Left renal pelvis (tissue), 4 donors: ENCODE measurements at places on chromosomes 11 and 22.

DNA sequence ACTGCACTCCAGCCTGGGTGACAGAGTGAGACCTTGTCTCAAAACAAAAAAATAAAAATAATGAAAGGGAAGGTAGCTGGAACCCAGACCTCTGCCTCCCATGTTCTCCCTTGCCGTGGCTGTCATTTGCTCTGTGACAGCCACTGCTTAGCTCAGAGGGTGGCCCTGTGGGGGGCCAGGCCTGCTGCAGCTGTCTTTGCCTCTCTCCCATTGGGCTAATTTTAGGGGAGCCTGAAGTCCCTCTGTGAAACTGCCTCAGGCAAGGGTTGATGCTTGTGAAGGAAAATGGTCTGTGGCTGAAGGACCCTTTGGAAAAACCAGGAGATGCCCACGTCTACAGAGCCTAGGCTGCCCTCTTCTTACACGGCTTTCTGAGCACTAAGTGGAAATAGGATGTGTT is 42.9 kb downstream of the C11orf91 start:
- DNase-seq: no peak

GRCh38 chr11:93537767-93538261 is 5.4 kb downstream of the SMCO4 start:
- DNase-seq: no peak

DNA sequence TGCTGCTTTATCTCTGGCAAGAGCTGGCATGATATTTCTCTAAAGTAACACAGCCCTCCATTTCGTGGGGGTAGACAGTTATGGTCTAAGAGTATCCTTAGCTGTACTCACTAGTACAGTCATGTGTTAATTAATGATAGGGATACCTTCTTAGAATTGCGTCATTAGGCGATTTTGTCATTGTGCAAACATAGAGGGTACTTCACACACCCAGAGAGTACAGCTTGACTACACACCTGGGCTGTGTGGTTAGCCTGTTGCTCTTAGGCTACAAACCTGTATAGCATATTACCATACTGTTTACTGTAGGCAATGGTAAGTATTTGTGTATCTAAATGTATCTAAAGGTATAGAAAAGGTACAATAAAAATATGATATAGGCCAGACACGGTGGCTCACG is 17.0 kb downstream of the XRCC6 start:
- DNase-seq: no peak

DNA sequence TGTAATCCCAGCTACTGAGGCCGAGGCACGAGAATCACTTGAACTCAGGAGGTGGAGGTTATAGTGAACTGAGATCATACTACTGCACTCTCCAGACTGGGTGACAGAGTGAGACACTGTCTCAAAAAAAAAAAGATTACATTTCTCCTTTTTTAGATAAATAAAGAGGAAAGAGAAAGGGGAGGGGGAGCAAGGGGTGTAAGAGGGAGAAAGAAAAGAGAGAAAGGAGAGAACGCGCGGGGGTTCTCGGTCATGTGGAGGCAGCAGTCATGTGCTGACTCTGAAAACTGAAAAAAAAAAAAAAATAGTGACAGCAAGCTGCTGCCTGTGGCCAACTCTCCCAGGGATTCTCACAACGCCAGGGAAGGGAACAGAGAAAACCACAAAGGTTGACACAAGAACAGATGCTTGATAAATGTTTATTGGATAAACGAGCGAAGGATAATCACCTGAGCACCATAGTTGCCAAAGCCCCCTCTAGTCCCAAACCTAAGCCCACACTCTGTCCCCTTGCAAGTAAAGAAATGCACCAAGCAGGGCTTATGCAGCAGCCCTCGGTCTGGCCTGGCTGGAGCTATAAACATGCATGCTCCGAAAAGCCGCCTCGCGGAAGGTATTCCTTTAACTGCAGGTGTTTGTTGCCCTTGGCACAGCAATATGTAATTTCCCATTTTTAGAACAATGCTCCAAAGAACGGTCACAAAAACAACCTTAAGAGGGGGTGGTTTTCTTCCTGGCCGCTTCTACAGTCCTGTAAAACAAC is 14.5 kb downstream of the SCGB1A1 start:
- DNase-seq: no peak

DNA sequence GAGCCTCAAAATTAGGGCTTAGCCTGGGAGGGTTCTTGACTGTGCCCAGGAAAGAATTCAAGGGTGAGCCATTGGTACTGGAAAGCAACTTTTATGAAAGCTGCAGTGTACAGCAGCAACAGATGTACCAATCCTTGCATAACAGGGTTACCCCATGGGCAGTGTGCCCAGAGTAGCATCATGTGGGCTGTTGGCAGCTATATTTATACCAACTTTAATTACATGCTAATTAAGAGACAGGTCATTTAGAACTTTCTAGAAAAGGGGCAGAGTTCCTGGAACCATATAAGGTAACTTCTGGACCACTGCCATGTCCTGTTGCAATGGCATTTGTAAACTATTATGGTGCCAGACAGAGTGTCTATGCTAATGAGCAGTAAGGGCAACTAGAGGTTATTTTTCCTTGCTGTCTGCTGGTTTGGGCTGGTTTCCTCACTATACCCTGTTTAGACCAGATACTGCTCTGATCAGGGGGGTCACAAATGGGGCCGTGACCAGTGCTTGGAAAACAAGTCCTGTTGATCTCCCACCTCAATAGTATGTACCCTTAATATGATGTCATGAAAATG is 1120.5 kb upstream of the RAG2 start:
- DNase-seq: no peak

- no peak for DNase-seq
Measured at GRCh38 chr11:128530118-128531074, 57.0 kb downstream of the ETS1 start.

- DNase-seq: no peak
Measured at GRCh38 chr22:50528682-50529415, 963 bp downstream of the TYMP start.

GRCh38 chr11:122215244-122215992 is 99.4 kb upstream of the BLID start:
- DNase-seq: no peak

GRCh38 chr11:58796333-58796732 is 48.2 kb downstream of the GLYATL2 start:
- DNase-seq: no peak
